Stimulated activated CD8-positive, alpha-beta memory T cell treated with anti-CD3 and anti-CD28 coated beads, Interleukin-15, amount 100 ng/mL, for 48 hours (primary cell): ENCODE measurements at places on chromosomes 4 and X.

- no peak for DNase-seq
These were observed 18.3 kb downstream of the ALPK1 start for GRCh38 chr4:112315446-112315845.

- no peak for DNase-seq
These were observed 20.0 kb downstream of the RHOH start for GRCh38 chr4:40216622-40217366.

DNA sequence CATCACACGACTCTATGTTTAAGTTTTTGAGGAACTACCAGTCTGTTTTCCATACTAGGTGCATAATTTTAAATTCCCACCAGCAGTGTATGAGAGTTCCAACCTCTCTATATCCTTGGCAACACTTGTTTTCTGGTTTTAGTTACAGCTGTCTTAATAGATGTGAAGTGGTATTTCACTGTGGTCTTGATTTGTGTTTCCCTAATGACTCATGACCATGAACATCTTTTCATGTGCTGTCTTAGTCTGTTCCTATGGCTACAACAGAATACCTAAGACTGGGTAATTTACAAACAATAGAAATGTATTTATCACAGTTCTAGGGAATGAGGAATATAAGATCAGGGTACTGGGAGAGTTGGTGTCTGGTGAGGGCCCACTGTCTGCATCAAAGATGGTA, 51.5 kb upstream of the GPR78 start:
- no peak for DNase-seq

- DNase-seq: no peak
These were observed 253.9 kb upstream of the NOCT start for GRCh38 chr4:138761638-138762220.

DNA sequence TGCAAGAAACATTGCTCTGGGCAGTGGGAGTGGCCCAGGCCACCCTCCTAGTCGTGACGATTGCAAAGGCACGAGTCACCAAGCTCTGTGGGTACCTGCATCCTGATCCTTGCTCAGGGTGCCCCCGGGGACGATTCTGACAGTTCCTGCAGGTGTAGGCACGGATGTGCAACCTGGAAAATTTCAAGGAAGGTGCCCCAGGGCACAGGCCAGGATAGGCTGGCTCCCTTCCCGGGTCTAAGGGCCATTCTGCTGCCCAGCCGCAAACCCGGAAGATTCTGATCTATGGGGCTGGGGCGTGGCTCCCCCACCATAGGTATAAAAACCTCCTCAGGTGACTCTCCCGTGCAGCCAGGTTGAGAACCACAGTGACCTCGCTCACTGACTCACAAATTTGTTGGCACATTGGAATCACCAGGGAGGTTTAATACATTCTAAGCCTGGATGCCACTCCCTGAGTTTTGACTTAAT, 228.5 kb downstream of the PTTG2 start:
- DNase-seq: no peak
